ENCODE measurements at places on chromosomes 7 and 10.

DNA sequence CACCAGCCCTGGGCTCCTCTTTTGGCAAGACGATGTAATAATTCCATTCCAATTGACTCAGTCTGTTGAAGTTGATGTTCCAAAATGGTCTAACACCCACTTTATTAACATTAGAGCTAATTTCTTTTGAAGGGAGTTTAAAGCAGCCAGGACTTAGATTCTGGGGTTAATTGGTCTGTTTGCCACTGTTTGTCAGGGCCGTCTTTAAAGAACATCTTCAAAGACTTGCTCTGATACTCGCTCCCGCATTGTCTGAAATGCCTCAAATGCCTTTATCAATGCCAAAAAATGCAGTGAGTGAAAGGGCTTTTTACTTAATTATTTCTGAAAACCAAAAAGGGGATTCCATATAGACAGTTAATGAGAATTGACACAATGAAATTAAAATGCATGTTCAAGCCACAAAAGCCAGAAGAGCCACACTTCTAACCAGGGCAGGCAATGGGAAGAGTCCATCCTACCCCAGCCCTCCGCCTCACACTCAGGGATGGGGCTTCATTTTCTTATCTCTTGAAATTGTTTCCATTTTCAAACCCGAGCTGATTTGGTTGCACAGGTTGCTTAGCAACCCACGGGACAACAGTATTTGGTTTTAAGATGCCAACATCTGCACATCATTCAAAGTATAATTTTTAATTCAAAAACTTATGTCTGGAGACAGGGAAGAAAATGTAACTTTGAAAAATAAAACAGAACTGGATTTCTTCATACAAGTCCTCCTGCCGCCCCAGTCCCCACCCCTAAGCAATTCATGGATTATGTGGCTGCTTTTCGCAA is 163.0 kb downstream of the FGFR2 start:
- DNase-seq = no peak

- no peak for DNase-seq
Measured at GRCh38 chr7:132412435-132412834, 163.8 kb downstream of the PLXNA4 start.

DNA sequence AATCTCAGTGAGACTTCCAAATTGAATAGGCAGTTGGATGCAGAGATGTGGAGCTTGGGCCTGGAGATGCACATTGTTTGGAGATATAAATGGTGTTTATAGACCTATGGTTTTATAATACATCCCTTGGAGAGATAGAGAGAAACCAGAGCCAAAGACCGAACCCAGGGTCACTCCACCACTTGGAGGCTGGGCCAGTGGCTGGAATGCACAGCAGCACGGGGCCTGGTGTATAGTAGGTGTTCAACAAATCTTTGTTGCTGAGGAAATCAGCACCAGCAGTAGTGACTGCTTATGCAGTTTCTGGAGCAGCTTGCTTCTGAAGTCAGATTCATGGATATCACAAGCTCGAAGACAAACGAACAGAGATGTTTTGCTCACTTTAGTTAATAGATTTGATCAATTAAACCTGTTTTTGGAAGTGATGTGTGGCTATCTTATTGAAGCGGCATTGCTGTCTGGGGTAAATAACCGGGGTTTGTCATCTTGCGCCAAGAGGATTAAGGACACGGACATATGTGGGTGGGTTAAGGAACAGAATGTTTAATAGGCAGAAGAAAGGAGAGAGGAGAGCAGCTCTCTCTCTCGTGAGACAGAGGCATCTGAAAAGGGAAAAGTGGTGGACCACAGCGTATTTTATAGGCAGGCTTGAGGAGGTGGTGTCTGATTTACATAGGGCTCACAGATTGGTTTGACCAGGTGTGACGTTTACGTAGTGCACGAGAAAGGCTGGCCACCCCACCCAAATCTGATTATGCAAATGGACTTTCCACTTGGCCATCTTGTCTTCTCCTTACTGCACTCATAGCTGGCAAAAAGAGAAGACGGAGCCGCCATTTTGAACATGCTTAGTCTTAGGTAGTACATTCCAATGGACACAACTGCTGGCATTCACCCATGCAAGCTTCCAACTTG is 11.1 kb downstream of the RBP4 start:
- DNase-seq = no peak

- DNase-seq = no peak
Measured at GRCh38 chr7:35797311-35797710, 3.5 kb upstream of the SEPTIN7 start.

DNA sequence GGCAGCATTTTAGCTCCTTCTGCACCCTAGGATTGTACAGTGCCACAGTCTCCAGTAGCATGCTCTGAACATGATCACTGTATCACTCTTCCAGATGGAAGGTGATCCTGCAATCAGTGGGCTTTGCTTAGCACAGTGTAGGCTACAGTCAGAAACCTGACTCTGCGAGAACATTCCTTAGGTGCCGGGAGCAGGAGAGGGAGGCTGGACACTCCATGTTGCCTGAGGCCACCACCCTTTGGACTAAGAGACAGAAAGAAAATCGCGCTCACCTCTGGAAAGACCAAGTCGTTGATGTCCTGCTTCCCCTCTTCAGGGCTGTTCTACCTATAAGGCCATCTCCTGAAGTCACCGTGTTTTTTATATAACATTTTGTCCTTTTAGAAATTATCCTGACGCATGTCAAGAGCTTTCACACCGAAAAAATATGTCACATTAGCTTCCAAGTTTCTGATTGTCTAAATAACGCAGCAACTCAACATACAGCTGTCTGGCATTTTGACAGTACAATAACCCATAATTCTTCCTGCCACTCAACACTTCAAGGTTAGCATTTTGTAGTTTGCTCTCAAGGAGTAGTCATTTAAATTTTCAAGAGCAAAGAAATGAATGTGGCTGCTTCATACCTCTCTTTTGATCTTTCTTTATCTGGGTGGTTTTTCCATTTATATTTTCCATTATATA is 563.1 kb downstream of the LRMDA start:
- DNase-seq = no peak

- peak; percentile 92 for DNase-seq
Measured at GRCh38 chr10:119667562-119668328, 16.6 kb downstream of the BAG3 start.

DNA sequence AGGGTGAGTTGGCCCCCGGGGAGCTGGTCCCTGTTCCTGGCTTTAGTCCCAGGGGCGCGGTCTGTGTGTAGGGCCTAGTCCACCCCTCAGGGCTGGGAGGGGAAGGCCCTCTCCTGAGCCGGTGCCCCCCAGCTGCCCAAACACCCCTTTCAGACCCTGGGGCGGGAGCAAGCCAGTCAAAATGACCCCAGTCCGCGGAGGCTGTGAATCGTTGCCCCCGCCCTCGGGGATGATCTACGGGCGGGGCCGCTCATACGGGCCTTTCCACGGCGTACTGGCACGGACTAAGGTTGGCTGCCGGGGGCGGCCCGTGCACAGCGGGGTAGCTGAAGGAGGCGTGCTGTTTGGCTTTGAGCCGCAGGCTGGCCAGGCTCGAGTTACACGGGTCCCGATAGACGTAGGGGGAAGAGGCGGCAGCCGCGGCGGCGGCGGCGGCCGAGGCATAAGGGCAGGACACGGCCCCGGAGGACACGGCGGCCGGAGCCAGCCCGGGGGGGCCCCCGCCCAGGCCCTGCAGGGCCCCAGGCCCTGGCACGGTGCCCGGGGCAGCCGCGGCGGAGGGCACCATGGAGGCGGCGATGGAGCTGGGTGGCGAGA is 4.3 kb downstream of the ELOVL3 start:
- peak; percentile 30 for DNase-seq

GRCh38 chr7:31811650-31812461 is 124.8 kb downstream of the PPP1R17 start:
- DNase-seq = peak; percentile 65

DNA sequence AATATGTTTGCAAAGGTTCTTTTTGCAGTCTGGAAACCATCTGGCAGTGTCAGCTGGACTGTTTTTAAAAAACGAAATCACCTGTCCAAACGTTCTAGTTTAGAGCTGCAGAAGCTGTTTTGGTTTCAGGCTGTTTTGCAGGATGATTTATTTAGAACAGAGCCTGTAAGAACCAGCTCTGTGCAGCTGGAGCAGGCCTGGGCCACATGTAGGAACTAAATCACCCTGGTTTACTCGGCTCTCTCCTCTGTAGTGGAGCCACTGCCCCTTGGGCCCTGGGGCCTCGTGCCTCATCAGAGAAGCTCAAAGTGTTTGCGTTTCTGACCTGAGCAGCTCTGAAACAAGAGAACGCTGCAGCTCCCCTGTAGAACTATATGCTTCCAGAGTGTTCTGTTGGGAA is 142.5 kb downstream of the ACTR3B start:
- no peak for DNase-seq

DNA sequence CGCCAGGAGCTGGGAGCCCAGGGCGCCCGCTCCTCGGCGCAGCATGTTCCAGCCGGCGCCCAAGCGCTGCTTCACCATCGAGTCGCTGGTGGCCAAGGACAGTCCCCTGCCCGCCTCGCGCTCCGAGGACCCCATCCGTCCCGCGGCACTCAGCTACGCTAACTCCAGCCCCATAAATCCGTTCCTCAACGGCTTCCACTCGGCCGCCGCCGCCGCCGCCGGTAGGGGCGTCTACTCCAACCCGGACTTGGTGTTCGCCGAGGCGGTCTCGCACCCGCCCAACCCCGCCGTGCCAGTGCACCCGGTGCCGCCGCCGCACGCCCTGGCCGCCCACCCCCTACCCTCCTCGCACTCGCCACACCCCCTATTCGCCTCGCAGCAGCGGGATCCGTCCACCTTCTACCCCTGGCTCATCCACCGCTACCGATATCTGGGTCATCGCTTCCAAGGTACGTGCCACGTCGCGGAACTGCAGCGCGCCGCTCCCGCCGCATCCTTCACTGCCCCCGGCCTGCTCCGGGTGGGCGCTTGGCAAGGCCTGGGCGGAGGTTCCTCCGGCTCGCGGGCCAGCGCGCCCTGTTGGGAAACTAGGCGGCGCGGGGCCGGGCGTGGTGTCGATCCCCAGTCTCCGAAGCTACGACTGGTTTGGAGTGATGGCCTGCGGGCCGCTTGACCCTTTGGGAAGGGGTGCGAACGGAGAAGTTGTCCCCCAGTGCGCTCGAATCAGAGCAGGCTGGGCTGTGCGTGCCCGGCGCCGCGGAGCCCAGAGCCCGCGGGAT is 868 bp downstream of the EMX2 start:
- peak; percentile 69 for DNase-seq

DNA sequence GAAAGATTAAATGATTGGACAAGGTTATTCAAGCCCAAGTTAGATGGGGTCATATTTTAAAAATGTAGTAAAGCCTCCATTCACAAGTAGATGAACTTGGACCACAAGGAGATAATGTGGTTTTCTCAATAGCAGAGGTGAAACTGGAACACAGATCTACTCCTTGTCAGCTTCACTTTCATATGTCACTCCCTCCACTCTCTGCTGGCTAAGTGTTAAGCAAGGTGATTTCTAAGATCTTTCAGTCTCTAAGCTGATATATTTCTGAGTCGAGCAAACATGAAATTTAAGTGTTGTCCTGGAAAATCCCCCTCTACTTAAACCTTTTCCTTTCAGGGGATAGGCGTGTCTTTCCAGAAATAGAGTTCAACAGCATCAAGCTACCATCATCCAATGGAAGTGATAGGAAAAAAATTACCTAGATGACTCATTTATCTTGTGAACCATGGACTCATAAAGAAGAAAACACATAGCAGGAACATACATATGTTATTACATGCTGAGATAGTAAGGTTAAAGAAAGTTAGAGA is 275.0 kb downstream of the PTEN start:
- no peak for DNase-seq

DNA sequence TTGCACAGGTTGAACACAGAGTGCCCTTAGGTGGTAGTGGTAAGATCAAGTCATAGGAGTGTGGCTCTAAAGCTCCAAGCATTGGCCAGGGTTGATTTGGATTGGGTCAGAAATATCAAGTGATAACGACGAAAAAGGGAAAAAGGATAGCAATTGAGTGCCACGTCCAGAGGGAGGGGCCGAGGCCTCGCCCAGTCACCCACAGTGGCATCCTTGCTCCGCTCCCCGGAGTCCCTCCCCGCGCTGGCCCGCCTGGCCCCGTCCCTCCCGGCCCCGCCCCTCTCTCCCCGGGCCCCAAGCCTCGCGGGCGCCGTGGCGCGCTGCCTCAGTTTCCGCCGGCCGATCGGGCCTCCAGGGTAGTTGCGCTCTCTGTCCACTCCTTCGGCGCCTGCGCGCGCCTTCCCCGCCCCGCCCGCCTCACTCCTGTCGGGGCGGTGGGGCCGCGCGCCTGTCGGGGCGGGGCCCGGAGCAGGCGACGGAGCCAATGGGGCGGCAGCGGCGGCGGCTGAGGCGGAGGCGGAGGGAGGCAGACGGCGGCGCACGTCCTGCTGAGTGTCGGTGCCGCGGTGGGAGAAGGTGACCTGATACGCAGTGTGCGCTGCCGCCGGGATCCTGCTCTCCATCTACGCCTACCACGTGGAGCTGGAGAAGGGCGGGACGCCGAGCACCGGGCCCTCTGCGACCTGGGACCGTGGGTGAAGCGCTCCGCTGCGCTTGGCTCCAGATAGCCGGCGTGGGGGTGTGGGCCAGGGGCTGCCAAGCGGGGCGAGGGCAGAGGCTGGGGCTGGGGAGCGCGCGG is 209.1 kb upstream of the ZNF722 start:
- no peak for DNase-seq

DNA sequence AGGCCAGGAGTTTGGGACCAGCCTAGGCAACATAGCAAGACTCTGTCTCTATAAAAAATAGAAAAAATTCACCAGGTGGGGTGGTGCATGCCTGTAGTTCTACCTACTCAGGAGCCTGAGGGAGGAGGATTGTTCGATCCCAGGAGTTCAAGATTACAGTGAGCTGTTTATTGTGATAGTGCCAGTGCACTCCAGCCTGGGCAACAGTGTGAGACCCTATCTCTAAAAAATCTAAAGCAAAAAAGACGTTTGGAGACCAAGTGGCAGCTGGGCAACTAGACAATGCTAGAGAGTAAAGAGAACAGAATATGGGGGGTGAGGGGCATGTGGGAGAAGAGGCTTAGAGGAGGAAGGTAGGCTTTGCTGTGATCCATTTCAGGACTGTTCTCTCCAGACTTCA is 1.4 kb downstream of the PDSS1 start:
- no peak for DNase-seq

DNA sequence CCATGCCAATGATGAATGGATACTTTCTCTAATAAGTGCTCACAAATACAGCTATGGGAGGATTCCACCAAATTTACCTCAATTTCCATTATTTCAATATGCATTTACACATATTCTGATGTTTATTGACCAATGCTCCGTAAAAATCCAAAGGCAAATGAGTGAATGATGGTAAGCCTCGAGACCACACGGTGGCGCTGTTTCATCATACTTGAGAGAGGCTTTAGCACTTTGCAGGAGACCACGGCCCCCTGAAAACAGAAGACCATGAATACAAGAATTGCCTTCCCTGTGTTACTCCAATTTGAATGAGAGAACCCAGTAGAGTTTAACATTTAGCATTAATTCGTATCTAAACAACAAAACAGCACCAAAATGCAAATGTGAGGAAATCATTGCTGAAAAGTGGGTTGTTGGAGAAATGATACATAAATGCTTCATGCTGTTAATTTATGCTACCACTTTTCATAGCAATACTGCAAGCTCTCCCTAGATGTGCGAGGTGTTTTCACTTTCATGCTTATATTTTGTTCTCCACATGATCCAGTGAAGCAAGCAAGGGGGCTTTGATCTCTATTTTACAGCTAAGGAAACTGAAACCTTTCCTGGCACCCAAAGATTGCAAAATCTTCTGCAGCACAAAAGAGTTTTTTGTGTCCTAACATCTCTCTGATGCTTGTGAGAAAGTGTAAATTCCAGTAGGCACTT is 35.4 kb downstream of the TRIL start:
- DNase-seq = peak; percentile 72
